ENCODE measurements at places on chromosomes 3 and 15. TPM values are rescaled to one million over a fixed set of nuclear protein-coding genes. Genes with fewer than 3 reads are reported as not detected.

The PCLAF gene
- not detected for total RNA-seq

The GHSR gene
- total RNA-seq, result not detected

The BCL2A1 gene
- total RNA-seq, result 7.5 TPM

The ZPLD1 gene
- total RNA-seq, result not detected

The CACNA2D2 gene
- total RNA-seq, result 2.3 TPM

The COL6A6 gene
- 0.14 TPM for total RNA-seq

The VPS8 gene
- 78.0 TPM for total RNA-seq

DNA sequence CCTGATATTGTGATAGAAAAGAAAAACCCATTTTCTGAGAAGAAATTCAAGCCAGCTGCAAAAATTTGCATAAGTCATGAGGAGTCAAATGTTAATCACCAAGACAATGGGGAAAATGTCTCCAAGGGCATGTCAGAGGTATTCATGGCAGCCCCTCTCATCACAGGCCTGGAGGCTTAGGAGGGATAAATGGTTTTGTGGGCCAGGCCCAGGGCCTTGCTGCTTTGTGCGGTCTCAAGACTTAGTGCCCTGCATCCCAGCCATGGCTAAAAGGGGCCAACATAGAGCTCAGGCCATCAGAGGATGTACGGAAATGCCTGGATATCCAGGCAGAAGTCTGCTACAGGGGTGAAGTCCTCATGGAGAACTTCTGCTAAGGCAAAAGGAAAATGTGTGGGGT lies 631.1 kb downstream of the NLGN1 start:
- no peak overlapping the region for H3K4me3 ChIP-seq
- H3K36me3 ChIP-seq, result no peaks in the 10 kb centered on the region
- DNase-seq, result no peak
- no peak overlapping the region for H3K27ac ChIP-seq
- H3K27me3 ChIP-seq, result no peaks in the 10 kb centered on the region

GRCh38 chr3:187639927-187640568 lies 30.1 kb downstream of the SST start:
- no peaks in the 10 kb centered on the region for H3K4me1 ChIP-seq
- no peak overlapping the region for H3K4me3 ChIP-seq
- H3K36me3 ChIP-seq, result no peaks in the 10 kb centered on the region
- H3K27ac ChIP-seq, result no peak overlapping the region
- DNase-seq, result no peak
- H3K27me3 ChIP-seq, result no peaks in the 10 kb centered on the region

GRCh38 chr15:68402432-68403160 lies 29.4 kb downstream of the ITGA11 start:
- peaks cover 6% of the 10 kb centered on the region for H3K36me3 ChIP-seq
- H3K4me3 ChIP-seq, result no peak overlapping the region
- H3K27me3 ChIP-seq, result no peaks in the 10 kb centered on the region
- no peak for DNase-seq

- DNase-seq, result no peak
- no peaks in the 10 kb centered on the region for H3K4me1 ChIP-seq
- H3K4me3 ChIP-seq, result no peak overlapping the region
- H3K27me3 ChIP-seq, result no peaks in the 10 kb centered on the region
- H3K27ac ChIP-seq, result no peak overlapping the region
Measured at GRCh38 chr3:59784164-59784563, 734.3 kb upstream of the CFAP20DC start.

- no peaks in the 10 kb centered on the region for H3K4me1 ChIP-seq
- H3K27ac ChIP-seq, result no peak overlapping the region
- no peak overlapping the region for H3K4me3 ChIP-seq
Measured at GRCh38 chr3:182323126-182323700, 470.1 kb upstream of the ATP11B start.

DNA sequence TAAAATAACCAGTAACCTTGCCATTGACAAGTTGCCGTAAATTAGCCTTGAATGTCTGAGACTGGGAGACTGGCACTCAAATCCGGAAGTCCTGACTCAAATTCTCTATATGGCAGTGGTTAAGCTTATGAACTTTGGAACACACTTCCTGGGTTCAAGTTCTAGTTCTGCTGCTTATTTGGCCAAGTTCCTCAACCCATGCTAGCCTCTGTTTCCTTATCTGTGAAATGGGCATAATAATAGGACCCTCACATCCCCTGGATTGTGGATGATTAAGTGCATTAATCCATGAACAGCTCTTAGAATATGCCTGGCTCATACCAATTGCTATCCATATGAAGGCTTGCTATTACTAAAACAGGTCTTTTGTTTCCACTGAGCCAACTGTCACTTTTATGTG lies 311.5 kb downstream of the EDEM1 start:
- no peaks in the 10 kb centered on the region for H3K4me1 ChIP-seq
- H3K36me3 ChIP-seq, result no peaks in the 10 kb centered on the region
- H3K27ac ChIP-seq, result no peak overlapping the region
- no peak overlapping the region for H3K4me3 ChIP-seq
- no peaks in the 10 kb centered on the region for H3K27me3 ChIP-seq

DNA sequence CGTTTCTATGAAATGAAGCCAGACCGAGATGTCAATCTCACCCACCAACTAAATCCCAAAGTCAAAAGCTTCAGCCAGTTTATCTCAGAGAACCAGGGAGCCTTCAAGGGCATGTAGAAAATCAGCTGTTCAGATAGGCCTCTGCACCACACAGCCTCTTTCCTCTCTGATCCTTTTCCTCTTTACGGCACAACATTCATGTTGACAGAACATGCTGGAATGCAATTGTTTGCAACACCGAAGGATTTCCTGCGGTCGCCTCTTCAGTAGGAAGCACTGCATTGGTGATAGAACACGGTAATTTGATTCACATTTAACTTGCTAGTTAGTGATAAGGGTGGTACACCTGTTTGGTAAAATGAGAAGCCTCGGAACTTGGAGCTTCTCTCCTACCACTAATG lies 41.9 kb upstream of the TRA2B start:
- H3K36me3 ChIP-seq, result no peaks in the 10 kb centered on the region
- no peak for DNase-seq
- H3K4me1 ChIP-seq, result peaks cover 48% of the 10 kb centered on the region

DNA sequence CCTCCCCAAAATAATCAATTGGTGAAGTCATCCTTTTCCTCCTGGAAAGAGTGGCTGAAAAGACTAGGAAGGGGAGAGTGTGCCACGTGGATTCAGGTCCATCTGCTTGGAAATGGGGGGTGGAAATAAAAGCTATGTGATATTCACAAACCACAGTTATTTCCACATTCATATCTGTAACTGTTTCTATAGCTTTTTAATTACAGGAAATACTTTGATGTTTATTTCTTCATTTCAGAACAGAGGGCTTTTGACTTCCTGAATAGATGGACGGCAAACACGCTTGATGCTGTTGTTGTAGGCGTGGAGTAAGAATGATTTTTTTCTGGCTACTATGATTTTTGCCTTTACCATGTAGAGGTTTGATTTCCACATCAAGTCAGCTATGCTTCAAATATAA lies 10.1 kb downstream of the AADACL2 start:
- H3K27me3 ChIP-seq, result no peaks in the 10 kb centered on the region
- H3K27ac ChIP-seq, result no peak overlapping the region
- H3K4me1 ChIP-seq, result no peaks in the 10 kb centered on the region
- no peaks in the 10 kb centered on the region for H3K36me3 ChIP-seq
- DNase-seq, result no peak

DNA sequence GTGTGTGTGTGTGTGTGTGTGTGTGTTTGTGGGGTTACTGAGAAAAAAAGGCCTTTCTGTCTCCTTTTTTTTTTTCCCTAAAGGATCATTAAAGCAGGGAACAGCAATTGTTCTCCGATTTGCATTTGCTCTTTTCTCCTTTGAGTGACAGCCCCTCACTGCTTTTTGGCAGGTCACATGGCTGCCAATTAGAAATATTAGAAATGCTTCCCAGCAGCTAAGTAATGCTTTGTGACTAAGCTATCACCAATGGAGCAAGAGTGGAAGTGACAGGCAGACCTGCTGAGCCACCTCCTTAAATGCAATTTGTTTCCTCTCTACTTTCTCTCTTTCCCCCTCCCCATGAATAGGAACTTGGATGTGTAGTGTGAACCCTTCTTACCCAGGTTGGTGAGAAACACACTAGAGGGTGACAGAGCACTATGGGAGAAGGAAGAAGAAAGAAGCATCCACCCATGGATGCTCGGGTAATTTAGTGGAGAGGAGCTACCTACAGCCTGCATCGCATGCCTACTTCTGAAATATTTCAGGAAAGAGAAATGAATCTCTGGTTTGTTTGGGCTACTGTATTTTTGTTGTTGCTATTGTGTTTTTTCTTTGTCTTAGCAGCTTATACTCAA lies 165.2 kb upstream of the PDZRN3 start:
- H3K36me3 ChIP-seq, result no peaks in the 10 kb centered on the region
- H3K4me3 ChIP-seq, result no peak overlapping the region
- peaks cover 27% of the 10 kb centered on the region for H3K4me1 ChIP-seq
- no peak for DNase-seq

DNA sequence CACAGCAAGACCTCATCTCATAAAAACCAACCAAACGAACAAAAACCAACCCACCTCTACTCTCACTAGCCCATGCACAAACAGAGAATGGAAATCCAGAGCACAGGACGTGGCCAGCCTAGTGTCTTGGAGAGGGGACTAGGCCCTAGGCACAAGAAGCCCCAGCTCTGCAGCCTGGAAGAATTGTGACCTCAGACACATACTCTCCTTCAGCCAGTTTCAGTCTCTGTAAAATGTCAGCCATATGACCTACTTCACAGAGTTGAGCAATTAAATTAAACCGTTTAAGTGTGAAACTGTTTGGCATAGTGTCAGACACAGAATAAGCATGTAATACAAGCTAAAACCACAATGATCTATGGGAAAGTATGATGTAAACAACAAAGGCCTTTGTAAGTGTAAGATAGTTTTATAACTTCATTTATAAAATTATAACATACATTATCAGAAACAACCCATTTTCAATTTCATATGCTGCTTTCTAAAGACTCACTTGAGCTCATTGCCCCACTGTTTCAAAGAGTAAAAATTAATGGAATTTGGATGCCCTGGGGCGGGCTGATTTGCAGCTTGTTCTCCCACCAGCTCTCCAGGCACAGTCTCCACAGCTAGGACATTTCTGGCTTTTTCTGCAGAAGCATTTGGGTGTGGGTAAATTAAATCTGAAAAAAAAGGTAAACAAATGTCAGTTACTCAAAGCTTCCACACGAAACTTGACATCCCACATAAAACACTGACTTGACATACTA lies 32.9 kb downstream of the TBC1D2B start:
- H3K36me3 ChIP-seq, result peaks cover 7% of the 10 kb centered on the region
- DNase-seq, result no peak
- no peak overlapping the region for H3K27ac ChIP-seq
- H3K4me1 ChIP-seq, result peaks cover 22% of the 10 kb centered on the region
- no peaks in the 10 kb centered on the region for H3K27me3 ChIP-seq

- DNase-seq, result no peak
- no peaks in the 10 kb centered on the region for H3K4me1 ChIP-seq
- H3K4me3 ChIP-seq, result no peak overlapping the region
- no peaks in the 10 kb centered on the region for H3K27me3 ChIP-seq
- no peaks in the 10 kb centered on the region for H3K36me3 ChIP-seq
- no peak overlapping the region for H3K27ac ChIP-seq
Measured at GRCh38 chr3:111662907-111663306, 67.8 kb upstream of the ZBED2 start.

DNA sequence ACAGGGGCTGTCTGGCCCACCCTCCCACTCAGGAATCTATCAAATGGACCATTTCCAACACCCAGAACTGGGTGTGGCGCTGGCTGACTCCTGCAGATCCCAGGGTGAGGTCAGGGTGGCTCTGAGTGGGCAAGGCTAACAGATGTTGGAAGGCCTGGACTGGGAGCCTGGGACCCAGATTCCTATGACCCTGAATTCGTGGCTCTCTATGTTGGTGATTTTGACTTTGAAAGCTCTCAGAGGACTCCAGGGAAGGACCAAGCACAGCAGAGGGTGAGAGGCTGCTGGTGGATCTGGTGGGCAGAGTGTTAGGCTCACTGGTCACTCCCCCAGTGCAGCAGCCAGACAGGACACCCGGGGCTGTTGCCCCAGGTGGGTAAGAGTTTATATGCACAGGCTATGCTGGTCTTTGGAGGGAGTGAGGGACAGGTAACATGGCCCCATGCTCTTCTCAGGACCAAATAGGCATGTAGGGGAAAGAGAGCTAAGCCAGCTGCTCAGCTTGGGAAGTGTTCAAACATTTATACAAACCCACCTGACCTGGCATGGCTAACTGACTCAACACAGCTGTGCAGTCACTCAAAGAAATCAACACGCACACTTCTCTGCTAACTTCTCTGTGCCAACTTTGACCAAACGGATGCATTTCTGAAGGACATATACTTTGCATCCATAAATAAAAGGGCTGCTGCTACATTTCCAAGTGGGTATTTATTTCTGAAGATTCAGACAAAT lies 62.6 kb upstream of the RAB6B start:
- H3K4me1 ChIP-seq, result no peaks in the 10 kb centered on the region
- H3K27ac ChIP-seq, result no peak overlapping the region
- H3K27me3 ChIP-seq, result no peaks in the 10 kb centered on the region
- no peaks in the 10 kb centered on the region for H3K36me3 ChIP-seq

- DNase-seq, result no peak
- H3K4me1 ChIP-seq, result no peaks in the 10 kb centered on the region
- H3K36me3 ChIP-seq, result no peaks in the 10 kb centered on the region
- no peak overlapping the region for H3K27ac ChIP-seq
- H3K27me3 ChIP-seq, result no peaks in the 10 kb centered on the region
- no peak overlapping the region for H3K4me3 ChIP-seq
Measured at GRCh38 chr15:47041301-47041700, 676.0 kb upstream of the SEMA6D start.

GRCh38 chr3:514192-514591 lies 317.6 kb downstream of the CHL1 start:
- no peak overlapping the region for H3K27ac ChIP-seq
- H3K36me3 ChIP-seq, result no peaks in the 10 kb centered on the region
- DNase-seq, result no peak
- no peaks in the 10 kb centered on the region for H3K27me3 ChIP-seq

DNA sequence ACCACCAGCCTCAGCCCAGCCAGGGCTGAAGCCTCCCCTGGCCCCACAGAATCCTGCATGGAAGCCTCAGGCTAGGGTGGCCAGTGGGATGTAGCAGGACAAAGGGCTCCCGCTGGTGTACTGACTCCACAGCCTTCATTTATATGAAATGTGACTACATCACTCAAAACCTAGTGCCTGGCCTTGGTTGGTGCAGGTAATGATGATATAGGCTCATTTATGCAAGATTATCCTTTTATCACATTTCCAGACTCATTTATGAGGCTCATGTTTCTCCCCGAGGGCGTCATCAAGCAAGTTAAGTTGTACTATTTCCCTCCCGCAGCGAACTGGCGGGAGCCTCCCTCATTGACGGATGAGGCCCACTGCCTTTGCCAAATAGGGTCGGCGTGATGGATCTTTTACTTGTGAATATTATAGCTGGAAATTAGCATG lies 179.1 kb upstream of the SMAD3 start:
- no peaks in the 10 kb centered on the region for H3K27me3 ChIP-seq
- H3K4me1 ChIP-seq, result peaks cover 19% of the 10 kb centered on the region
- H3K27ac ChIP-seq, result no peak overlapping the region
- no peaks in the 10 kb centered on the region for H3K36me3 ChIP-seq

- DNase-seq, result no peak
- no peaks in the 10 kb centered on the region for H3K36me3 ChIP-seq
- H3K4me3 ChIP-seq, result no peak overlapping the region
- no peaks in the 10 kb centered on the region for H3K27me3 ChIP-seq
Measured at GRCh38 chr3:78878789-78879188, 889.0 kb downstream of the ROBO1 start.

- H3K36me3 ChIP-seq, result peaks cover 11% of the 10 kb centered on the region
- no peaks in the 10 kb centered on the region for H3K27me3 ChIP-seq
- no peak for DNase-seq
- H3K27ac ChIP-seq, result no peak overlapping the region
Measured at GRCh38 chr3:43334976-43335375, 48.6 kb downstream of the SNRK start.

GRCh38 chr3:55467099-55467498 lies 20.0 kb downstream of the WNT5A start:
- no peak for DNase-seq
- no peaks in the 10 kb centered on the region for H3K4me1 ChIP-seq
- H3K36me3 ChIP-seq, result no peaks in the 10 kb centered on the region
